ENCODE measurements at places on chromosomes 7 and 10.

DNA sequence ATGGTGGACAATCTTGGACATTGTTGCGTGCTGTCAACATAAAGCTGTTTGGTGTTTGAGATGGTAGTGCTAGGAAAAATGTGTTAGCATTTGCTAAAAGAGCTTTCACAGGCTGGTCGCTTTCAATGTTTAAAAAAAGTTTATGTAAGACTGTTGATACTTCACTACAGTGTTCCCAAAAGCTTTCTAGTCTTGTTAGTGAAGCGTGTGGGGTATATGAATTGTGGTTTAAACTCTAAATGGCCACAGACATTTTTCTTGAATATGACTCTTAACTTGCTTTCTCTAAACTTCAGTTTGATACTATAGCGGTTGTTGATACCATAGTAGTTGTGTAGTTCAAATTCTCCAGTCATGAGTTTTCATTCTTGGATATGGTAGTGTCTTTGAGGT lies 44.9 kb downstream of the MCU start:
- no peak for DNase-seq

DNA sequence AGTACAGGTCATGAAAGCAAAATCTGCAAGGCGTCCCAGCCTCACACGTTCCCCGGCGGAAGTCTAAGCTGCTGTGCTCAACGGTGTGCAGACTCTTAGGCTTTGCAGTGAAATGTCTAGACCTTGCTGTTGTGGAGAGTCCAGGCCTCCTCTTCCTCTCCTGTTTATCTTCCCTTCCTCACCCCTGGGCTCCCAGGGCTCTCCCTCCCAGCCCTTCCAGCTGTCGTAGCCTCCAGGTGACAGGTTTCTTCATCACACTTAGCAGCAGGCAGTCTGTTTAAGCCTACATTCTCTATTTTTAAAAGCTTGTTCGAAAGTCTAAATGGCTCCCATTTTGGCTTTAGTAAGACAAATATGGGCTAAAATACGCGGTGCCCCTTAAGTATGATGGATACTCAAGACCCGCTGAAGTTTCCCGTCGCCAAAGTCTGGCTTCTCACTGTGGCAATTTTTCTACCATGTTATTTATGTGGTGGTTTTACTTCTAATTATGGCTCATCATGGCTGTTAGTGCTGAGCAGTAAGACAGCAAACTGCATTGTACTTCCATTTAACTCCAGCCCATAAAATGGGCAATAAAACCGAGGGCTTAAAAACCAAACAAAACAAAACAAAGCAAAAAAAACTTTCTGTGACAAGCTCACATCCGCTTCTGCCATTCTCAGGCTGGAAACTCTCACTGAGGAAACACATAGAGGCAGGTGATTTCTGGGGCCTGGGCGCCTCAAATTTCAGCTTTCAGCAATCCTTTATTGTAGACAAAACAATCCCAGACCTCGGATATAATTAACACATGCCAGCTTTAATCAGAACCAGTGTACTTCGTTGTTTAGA lies 243.2 kb downstream of the SNX10 start:
- no peak for DNase-seq

DNA sequence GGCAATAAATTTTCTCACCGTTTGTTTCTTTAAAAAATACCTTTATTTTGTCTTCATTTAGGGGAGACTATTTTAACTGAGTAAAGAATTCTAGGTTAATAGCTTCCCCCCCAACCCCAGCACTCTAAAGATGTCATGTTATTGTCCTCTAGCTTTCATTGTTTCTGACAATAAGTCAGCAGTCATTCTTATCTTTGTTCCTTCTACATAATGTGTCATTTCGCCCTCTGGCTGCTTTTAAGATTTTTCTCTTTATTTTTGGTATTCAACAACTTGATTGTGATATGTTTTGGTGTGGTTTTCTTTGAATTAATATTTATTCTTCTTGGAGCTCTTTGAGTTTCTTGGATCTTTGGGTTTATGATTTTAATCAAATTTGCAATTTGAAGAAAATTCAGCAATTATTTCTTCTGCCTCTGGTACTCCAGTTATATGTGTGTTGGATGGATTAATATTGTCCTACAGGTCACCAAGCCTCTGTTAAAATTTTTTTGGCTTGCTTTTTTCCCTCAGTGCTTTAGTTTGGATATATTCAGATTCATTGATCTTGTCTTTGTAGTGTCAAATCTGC lies 64.6 kb upstream of the ELN start:
- no peak for DNase-seq

- no peak for DNase-seq
These were observed 19.1 kb downstream of the ZMYND11 start for GRCh38 chr10:154348-154747.

GRCh38 chr7:106060394-106060920 lies 51.7 kb downstream of the SYPL1 start:
- no peak for DNase-seq

DNA sequence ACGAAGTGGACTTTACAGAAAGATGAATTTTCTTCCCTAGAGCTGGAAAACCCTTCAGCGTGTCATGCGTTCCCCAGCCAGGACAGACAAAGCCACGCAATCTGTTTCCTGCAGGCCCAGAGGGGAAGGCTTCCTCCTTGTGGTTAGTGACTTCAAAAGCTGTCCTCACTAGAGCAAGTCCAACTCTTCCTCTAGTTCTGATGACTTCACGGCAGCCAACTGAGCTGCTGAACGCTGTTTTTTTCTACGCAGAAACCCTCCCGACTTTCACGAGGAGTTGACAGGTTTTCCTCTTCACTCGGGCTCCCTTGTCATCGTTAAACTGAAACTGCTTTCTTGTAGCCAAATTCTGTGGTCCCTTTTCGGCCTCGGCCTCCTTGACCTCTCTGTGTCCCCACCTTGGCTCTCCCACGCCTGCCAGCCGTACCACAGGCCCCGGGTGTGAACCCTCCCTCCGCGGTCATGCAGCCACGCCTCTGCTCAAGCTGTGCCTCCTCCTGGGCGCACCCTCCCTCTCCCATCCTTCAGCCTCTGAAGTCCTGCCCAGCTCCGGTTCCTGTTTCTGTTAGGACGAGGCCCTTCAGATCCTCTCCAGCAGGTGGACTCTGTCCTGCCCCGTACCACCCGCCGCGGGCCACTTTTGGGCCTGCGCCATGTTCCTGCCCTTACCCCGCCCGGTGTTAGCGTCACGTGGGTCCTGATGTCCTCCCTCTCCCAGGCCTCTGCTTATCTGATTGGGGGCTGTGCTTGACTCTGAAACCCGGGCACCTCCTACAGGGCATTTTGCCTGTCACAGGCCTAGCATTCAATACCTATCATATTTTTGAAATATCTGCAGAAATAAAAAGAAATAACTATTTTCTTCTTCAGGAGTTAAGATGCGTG lies 39.3 kb downstream of the CUX1 start:
- peak; percentile 97 for DNase-seq

DNA sequence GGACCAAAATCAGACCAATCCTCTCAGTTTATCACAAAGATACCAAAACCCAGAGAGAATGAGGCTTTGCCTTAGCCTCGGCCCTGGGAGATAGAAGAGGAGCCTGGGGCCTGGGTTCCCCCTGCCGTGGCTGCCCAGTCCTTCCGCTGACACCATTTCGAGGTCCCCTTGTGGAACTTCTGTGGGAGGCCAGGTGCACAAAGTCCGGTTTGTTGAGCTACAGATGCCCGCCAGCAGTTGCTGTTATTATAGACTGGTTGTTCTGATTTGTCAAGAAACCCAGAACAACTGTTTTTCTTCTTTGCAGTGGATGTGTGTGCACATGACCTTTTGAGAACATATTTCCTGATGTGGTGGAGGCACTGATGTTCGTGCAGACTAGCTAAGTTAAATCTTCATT lies 47.6 kb downstream of the CUX1 start:
- no peak for DNase-seq

DNA sequence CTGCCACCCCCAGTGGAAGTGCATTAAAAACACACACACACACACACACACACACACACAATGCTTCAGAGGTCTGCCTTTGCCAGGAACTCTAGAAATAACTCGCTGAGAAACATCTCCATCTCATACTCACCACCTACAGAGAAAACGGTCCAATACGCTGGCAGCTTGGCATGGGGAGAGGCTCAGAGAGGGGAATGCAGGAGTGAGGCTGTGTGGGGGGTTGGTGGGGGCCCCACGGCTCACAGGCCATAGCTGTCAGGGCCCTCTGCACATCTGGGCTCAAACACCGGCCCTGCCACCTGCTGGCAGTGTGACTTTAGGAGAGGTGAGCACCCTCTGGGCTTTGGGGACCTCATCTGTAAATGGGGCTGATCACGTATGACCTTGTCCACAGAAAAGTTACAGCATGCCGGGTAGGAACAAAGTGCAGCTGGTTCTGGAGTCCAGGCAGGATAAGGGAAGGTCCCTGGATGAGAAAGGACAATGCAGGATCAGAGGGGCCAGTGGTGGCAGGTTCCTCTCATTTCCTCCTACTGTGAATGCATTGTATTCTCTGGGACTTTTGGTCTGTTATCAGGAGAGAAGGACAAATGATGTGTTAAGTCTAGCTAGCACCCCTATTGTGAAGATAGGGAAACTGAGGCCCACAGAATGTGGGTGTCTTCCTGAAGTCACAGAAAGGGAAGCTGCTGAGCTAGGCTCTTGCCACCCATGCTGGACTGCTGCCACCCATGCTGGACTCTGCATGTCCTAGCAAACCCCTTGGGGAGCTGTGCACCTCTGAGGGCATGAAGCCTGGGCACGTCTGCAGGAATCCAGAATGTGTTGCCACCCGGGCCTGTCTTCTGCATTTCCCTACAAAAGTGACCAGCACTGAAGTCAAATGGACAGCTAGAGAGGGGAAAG lies 404.6 kb downstream of the RPS24 start:
- DNase-seq: no peak

DNA sequence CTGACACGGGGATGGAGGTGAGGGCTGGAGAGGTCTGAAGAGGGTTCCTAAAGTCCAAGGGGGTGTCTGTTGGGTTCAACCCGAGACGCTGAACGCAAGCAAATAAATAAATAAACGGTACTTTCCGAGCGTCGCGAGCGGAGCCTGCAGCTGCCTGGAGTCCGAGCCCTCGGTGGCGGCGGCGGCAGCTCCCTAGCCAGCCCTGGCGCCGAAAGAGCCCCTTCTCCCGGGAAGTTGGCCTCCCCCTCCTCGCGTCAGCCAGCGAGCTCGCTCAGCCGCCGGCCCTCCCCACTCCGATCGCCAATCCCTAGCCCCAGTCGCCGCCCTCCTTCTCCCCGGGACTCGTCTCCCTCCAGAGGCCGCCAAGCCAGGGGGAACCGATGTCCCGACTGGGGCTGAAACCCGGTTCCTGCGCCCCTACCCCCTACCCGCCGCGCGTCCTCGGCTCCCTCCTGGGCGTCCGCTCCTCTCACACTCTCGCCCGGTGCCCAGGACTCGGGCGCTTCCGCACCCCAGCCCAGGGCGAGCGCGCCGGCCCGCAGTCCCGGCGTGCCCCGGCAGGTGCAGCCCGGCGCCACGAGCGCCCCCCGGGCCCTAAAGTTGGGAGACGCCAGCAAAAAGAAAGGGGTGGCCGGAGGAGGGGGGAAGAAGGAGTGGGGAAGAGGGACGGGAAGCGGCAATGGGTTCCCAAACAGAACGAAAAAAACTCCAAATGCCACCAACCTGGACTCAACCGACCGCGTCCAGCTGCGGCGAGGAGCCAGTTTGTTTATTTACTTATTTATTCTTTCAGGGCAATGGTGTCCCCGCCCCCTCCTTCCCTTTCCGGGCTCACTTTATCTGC lies at the start of gene GFRA1:
Gene GFRA1 (minus strand): TSS at position 767 of the 844 bp plus-strand sequence. CDS start 1,177 bp downstream, outside the sequence.
- DNase-seq: no peak

GRCh38 chr10:119211176-119211575 lies 3.8 kb downstream of the GRK5 start:
- no peak for DNase-seq

DNA sequence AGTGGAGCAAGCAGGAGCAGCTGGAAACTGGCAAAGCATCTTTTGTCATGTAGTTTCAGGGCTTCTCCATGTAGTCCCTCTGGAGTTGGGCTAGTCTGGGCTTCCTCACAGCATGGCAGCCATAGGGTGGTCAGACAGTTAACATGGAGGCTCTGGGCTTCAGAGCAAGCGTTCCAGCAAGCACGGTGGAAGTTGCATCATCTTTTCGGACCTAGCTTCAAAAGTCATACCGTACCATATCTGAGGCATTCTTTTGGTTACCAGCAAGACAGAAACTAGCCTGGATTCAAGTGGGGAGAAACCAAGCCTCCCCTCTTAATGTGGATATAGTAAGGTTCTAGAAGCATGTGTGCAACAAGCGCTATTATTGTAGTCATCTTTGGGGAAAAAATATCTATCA lies 135.0 kb downstream of the HTR7 start:
- no peak for DNase-seq

DNA sequence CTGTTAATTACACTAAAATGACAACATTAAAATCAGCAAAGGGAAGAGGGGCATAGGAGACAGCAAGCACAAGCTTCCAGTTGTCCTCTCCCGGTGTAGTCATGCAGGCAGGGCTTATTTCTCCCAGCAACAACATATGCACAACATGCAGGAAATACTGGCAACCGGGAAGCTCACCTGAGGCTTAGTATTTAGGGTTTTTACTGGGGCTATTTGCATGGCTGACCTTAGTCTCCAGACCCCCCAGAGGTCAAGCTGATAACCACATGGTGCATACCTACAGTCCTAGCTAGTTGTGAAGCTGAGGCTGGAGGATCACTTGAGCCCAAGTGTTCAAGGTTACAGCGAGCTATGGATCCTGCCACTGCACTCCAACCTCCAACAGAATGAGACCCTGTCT lies 12.8 kb upstream of the JMJD1C start:
- DNase-seq: no peak

- DNase-seq: no peak
These were observed 58.8 kb downstream of the CAV1 start for GRCh38 chr7:116583653-116584052.

DNA sequence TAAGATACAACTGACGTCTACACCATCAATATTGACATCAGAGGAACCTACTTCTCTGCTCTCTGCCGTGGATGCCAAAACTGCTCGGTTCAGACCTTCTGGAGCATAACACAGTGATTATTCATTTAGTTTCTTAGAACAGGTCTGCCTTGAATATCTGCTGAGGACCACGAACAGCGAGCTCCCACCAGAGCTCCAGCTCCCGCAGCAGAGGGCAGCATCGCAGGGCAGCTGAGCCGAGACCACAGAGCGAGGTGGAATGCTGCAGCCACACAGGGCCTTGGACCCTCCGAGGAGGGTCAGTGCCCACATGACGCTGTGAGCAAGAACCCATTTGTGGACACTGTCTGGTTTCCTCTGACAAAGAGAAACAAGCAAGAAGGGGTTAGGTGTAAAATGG lies 6.8 kb downstream of the VIPR2 start:
- DNase-seq: no peak

DNA sequence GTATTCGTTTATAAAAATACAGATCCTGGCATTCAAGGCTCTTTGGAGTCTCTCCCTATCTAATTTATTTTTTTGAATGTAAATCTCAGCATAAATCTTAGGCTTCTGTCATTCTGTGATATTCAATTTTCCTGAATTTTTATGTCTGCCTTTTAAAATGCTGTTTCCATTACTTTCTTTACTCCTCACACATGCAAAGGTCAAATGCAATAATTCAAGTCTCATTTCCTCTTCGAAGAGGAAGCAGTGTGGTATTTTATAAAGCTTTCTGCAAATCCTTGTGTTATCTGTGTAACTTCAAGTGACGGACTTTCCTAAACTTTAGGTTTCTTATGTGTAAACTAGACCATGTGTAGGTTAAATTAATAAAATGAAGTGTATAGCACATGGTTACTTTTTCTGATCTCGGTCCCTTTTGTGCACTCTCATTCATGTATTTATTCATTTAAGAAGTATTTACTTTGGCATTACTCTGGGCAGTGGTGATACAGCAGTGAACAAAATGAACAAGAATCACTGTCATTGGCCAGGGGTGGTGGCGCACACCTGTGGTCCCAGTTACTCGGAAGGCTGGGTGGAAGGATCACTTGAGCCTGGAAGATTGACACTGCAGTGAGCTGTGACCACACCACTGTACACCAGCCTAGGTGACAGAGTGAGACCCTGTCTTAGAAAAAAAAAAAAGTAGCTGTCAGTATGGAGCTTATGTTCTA lies 332.2 kb downstream of the EXOC4 start:
- DNase-seq: no peak
